ENCODE measurements at places on chromosomes 6 and 20.

DNA sequence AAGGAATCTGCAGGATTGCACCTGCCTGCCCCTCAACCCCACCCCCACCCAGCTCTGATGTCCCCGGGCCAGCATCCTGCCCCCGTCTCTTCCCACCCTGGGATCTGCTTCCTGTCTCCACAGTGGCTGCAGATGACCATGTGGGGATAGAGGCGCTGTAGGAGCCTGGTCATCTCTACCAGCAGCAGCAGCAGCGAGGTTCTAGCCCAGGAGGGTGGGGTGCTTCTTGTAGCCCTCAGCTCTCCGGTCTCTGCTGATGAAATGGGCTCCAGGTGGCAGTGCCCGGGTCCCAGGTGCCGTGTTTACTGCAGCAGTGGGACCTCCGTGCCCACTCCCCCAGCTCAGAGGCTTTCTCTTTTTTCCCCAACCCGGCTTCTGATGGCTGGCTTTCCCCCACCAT is 25.2 kb downstream of the CAPN11 start:
- no peak for DNase-seq

DNA sequence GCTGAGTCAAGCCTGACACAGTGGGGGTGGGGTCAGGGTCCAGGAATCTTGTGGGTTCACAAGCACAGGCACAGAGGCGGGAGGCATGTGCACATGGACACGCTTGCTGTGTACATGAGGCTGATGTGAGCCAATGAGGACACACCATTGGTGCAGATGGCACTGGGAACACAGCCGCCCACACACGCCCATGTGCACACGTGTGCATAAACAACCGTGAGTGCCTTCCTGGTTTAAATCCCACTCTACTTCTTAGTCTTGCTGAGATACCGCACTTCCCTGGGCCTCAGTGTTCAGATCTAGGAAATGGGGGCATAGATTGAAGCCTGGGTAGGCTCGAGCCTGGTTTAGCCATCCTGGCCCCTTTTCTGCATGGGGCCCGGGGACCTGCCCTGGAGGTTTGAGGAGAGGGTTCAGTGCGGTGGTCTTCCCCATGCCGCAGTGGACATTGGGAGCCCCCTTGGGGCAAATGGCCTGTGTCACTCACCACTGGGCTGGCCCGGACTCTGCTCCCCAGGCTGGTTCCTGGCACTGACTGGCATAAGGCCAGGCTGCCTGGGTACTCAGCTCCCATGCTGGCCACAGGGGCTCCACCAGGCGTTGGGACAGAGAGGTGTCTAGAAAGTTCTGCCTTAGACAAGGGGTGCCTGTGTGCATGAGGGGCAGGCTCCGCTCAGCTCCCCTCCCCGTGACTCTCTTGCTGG is 60.2 kb downstream of the CEBPB start:
- no peak for DNase-seq

- no peak for DNase-seq
Observed at GRCh38 chr20:51710361-51710894, 57.8 kb downstream of the ATP9A start.

GRCh38 chr6:81700414-81700813 is 52.1 kb downstream of the TENT5A start:
- DNase-seq = no peak

- DNase-seq = no peak
Observed at GRCh38 chr6:44042261-44042988, 84.8 kb downstream of the MRPL14 start.

DNA sequence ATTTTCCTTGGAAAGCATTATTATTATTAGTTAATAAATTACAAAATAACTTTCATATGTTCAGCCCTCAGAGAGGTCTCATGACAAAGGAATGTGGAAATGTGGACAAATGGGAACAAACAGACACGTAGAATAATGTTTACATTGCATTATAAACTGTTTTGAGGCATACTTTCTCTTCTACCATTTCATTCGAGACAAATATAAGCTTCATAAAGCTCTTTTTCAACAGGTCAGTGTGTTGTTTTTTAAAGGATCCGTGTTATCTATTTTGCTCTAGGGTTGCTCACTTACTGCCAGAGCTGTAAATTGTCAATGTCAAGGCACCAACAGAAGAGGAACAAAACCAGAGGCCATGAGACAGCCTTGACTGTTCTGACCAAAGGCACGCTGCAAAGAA is 256.8 kb downstream of the PHACTR1 start:
- DNase-seq = no peak

GRCh38 chr20:13340088-13340487 is 119.0 kb downstream of the ISM1 start:
- no peak for DNase-seq

DNA sequence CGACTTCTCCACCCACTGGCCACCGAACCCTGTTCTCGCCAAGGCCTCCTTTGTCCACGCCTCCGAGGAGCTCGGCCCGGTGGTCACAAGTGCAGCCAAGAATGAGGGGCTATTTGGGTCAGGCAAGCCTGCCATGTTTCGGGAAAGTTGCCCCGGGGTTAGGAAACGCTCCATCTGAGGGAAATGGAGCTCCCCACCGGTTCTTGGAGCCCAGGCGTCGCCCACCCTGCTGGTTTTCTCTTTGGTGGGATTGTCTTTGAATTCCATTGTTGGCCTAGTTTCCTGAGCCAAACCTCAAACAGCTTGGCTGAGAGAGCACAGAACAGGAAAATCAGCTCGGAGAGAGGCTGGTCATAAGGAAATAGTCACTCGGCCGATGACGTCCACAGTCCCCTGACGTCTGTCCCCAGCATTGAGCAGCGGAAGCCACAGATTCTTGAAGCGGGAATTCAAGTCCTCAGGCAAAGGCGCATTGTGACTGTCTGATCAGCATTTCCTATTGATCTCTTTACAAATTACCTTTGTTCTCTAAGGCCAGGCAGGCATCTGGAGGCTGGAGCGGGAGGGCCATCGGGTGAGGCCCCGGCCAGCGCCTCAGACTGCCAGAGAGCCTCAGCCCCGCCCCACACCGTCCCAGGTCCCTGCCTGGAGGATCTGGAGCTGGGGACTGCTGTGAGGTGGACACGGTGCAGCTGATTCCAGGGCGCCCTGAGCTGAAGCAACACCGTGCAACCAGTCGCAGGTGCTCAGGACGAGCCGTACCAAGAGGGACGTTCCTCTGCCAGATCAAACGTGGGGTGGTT is 138.6 kb downstream of the DLL1 start:
- peak; percentile 48 for DNase-seq

GRCh38 chr20:59573837-59574236 is 30.5 kb upstream of the PHACTR3 start:
- DNase-seq = no peak

- DNase-seq = no peak
Observed at GRCh38 chr20:13756551-13756950, 28.2 kb downstream of the ESF1 start.

GRCh38 chr6:122956376-122956775 is 39.7 kb upstream of the CLVS2 start:
- DNase-seq = no peak

GRCh38 chr6:164195278-164195941 is 780.9 kb downstream of the QKI start:
- DNase-seq = peak; percentile 52

- no peak for DNase-seq
Observed at GRCh38 chr20:52768694-52769093, 203.5 kb upstream of the TSHZ2 start.

- DNase-seq = peak; percentile 65
Observed at GRCh38 chr6:107488875-107489635, 862 bp upstream of the SOBP start.

DNA sequence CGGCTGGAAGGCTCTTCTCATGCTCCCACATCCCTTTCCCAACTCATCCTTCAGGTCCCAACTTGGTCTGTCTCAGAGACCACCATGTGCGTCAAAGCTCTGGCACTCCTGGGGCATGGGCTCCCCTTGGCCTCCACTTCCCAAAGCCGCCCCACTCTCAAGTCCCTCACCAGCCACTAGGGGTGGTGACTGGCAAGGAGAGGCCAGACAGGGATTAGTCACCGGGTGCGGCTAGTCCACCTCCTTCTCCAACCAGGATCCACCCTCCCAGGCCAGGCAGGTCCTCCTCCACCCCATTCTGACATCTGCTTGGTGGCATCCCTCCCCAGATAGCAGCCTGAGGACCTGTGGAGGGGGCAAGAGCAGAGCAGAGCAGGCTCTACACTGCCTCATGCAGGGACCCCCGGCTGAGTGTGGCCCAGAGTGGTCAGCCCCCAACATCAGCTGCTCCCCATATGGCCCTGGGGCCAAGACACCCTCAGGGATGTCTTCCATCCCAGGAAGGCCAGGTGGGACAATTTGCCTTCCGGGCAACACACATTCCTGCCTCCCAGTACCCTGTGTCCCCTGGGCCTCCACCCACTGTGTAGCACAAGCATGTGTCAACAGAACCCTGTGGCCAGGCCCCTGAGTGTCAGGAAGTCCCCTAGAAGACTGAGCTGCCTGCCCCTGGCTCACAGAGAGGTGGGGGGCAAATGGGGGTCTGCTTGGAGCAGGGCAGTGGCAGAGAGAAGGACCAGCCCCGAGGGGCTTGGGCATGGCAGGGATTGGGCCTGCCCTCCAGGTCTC is 29.2 kb downstream of the YTHDF1 start:
- DNase-seq = no peak

DNA sequence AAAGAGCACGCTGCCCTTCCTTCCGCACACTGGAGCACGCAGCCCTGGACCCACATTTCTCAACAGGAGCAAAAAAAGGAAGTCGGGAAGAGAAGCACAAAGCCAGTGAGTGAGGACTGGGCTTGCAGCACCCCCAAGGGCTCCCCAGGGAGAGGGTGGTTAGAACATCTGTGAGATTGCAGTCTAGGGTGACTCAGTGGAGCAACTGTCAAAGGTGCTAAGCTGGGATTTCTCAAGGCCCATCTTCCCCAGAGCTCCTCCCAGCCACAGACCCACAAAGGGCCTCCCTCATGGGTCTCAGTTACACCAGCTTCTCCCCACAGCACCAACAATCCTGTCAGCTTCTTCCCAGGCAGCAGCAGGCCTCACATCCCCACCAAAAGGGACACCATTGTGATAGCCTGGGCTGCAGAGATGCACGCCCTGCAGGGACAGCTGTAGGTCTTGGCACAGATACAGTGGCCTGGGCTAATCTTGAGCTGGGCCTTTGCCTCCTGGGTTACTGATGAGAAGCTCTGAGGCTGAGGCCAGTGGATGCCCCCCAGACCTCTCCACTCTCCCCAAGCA is 39.6 kb upstream of the CD93 start:
- DNase-seq = peak; percentile 19

DNA sequence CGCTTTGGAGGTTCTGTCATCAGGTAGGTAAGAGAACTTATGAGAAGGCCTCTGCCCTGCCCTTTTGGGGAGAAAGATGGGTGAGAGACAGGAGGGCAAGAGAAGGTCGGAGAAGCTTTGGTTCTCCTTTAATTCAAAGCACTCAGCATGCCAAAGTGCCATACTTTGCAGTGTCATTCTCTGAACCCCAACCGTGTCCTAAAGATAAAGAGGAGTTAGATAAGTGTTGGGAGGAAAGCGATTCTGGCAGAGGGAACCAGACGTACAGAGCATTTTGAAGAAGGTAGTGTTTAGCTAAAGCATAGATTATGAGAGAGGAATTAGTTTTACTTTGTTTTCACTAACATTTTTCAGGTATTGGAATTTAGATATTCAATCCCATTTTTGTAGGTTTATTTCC is 40.3 kb downstream of the NKAIN2 start:
- no peak for DNase-seq

GRCh38 chr6:156933201-156934068 is 156.3 kb downstream of the ARID1B start:
- DNase-seq = peak; percentile 99

GRCh38 chr6:121590916-121591315 is 155.5 kb downstream of the GJA1 start:
- DNase-seq = no peak

GRCh38 chr6:113645576-113645970 is 211.6 kb upstream of the MARCKS start:
- DNase-seq = no peak

DNA sequence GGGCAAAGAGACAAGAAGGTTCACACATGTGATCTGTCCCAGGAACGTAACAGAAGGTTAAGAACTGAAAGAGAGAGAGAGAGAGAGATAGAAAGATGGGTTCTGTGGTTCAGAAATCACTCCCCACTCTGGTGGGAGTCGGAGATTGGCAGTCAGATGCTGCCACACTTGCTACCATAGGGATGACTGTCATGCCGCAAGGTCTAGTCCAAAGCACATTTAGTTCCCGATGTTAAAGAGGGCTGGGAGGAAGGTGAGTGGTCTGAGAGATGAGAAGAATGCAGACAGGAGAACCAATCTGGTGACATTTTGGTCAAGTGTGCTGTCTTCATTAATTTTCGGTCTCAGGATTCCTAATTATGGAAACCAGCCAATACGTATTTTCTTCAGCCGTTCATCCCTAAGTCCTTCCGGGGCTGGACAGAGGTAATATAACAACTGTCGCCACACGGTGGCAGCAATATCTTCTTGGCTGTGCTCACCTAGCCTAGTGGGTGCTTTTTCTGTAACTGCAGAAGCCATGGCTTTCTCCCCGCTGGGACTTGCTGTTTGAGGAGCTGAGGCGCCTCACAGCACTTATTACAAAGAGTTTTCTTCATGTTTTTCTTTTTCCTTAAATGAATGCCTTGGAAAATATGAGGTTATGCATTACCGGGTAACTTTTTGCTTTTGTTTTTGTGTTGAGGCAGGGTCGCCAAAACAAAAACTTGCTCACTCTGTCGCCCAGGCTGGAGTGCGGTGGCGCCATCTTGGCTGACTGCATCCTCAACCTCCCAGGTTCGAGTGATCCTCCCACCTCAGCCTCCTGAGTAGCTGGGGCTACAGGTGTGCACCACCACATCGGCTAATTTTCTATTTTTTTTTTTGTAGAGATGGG is 46.0 kb downstream of the SLC35D3 start:
- DNase-seq = peak; percentile 98

GRCh38 chr6:110412360-110412759 is 3.0 kb downstream of the DDO start:
- DNase-seq = peak; percentile 17

GRCh38 chr20:13325033-13325432 is 104.0 kb downstream of the ISM1 start:
- peak; percentile 30 for DNase-seq

DNA sequence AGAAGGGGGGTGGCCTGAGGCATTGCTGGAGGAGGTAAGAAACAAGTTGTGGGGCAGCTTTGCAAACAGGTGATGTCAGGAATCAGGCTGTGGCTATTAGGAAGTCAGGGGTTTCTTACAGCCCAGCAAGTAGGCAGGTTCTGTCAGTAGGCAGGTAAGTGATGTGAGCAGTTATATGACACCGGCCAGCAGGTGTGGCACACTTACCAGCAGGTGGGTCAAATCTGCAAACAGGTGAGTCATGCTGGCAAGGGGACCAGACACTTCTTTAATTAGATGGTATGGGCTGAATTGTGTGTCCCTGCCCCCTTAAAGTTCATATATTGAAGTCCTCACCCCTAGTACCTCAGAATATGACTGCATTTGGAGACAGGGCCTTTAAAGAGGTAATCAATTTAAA is 16.4 kb upstream of the ENPP4 start:
- DNase-seq = peak; percentile 95

DNA sequence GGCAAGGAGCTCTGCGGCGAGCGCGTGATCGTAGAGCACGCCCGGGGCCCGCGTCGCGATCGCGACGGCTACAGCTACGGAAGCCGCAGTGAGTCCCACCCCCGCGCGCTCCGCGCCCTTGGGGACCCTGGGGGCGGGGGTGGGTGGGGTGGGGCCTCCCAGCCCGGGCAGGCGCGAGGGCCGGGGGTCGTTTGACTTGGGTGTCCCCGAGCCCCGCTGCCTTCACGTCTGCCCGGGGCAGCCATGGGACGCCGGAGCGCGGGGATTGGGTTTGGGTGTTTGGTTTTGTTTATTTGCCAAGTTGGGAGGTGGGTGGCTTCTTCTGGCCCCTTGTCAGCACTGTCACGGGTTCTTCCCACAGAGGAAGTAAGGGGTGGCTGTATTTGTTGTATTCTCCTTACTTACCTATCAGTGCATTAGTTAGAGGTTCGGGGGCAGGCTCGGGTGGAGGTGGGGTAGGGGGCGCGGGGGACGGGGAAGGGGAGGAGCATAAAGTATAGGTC is 777 bp downstream of the SRSF6 start:
- DNase-seq = peak; percentile 54
